Left kidney (tissue), 8 donors: ENCODE measurements at places on chromosomes 7 and 10.

DNA sequence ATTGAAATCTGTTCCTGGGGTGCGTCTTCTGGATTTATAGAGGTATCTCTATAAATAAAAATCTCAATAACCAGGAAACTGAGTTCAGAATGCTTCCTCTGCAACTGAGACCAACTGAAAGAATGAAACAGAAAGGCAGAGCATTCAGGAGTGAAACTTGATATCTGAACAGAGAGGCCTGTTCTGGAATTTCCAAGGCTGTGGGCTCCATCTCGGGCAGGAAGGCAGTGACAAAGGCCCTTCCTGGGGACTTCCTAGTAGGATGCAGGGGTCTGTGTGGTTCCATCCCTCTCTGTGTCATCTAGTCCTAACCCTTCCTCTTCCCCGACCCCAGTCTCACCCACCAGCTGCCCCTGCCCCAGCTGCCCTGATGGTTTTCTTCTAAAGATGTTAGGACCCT, 52.0 kb downstream of the JCAD start:
- no peak for DNase-seq

DNA sequence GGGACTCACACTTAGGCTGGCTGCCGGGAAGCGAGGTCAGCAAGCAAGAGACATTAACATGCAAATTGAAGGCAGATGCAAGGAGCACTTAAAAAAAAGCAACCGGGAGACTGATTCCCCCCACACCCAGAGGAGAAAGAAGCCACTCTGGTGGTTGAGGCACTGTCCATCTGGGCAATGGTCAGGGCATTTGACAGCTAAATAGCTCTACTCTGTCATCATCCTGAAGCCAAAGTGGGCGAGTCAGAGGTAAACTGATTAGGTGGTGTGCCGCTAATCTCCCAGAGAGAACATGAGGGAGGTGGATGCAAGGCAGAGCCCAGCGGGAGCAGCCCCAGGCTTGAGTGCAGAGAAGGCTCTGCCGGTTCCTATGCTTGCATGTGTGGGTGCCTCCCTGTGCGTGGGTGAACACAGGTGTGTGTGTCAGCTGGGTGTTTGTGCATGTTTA, 100.6 kb downstream of the PLXNA4 start:
- no peak for DNase-seq

DNA sequence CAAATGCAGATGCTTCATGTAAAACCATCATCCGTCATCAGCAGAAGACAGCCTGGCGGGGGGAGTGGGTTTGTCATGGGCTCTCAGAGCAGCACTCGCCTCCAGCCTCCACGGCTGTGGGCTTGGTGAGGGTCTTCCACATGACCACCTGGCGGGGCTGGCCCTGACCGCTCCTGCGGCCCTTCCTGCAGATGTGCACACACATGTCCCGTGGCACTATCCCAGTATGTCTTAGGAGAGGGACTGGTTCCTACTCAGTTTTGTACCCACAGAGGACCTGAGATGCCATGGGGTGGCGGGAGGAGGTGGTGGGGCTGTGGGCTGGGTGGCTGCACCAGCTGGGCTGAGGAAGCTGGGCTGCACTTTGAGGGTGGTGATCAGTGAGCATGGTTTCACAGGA, 4.7 kb downstream of the IDI2 start:
- no peak for DNase-seq

DNA sequence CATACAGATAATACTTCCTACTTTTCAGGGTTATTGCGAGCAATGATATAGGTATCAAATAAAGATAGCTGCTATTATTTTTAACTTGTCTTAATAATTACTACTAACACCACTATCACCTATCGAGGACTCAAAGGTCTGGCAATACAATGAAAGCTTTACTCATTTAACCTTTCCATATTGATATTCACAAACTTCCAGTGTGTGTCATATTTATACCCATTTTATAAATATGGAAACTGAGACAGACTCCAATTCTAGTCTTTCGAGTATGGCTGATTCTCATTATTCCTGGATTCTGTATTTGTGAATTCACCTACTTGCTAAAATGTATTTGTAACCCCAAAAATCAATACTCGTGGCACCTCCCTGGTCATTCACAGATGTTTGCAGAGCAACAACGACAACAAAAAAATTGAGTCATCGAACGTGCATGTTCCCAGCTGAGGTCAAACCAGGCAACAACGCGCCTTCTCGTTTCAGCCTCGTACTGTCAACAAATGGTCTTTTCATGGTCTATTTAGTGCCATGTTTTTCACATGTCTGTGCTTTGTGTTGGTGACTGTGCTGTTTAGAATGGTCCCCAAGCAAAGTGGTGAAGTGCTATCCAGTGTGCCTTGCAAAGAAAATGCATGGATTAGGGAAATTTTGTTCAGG, 51.7 kb downstream of the SMURF1 start:
- DNase-seq = no peak

- DNase-seq = no peak
These were observed 84.5 kb downstream of the SRPK2 start for GRCh38 chr7:105304040-105304895.

GRCh38 chr7:2159176-2159520, 73.6 kb downstream of the MAD1L1 start:
- no peak for DNase-seq

DNA sequence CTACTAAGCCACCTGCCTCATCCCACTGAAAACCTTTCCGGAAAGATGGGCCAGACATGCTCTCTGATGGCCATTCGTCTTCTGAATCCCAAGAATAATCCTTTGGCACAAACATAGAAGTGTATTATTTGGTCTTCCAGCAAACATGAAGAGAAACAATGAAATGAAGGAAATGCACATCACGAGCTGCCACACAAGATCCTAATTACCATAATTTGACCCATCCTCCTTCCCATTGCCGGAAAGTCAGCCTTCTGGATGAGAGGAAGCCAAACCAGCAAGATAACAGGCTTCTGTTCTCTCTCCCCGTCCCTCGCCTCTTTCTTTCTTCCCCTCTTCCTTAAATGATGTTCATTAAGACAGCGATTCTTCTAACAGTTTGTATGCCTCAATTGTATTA, 218.9 kb upstream of the KMT2E start:
- no peak for DNase-seq

- DNase-seq = no peak
These were observed 20.5 kb downstream of the MMRN2 start for GRCh38 chr10:86936661-86937501.

DNA sequence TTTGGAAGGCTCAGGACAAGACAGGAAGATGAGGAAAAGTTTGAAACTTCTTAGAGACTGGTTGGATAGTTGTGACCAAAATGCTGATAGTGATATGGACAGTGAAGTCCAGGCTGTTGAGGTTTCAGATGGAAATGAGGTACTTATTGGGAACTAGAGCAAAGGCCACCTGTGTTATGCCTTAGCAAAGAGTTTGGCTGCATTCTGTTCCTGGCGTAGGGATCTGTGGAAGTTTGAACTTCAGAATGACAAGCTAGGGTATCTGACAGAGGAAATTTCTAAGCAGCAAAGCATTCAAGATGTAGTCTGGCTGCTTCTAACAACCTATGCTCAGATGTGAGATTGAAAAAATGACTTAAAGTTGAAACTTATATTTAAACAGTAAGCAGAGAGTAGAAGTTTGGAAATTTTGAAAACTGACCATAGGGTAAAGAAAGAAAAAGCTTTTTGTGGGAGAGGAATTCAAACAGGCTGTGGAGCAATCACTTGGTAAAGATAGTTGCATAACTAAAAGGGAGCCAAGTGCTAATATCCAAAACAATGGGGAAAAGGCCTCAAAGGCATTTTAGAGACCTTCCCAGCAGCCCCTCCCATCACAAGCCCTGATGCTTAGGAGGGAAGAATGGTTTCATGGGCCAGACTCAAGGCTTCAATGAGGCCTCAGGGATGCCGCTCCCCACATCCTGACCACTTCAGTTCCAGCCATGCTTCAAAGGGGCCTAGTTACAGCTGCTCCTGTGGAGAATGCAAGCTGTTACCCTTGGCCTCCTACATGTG, 415.1 kb downstream of the INHBA start:
- no peak for DNase-seq

DNA sequence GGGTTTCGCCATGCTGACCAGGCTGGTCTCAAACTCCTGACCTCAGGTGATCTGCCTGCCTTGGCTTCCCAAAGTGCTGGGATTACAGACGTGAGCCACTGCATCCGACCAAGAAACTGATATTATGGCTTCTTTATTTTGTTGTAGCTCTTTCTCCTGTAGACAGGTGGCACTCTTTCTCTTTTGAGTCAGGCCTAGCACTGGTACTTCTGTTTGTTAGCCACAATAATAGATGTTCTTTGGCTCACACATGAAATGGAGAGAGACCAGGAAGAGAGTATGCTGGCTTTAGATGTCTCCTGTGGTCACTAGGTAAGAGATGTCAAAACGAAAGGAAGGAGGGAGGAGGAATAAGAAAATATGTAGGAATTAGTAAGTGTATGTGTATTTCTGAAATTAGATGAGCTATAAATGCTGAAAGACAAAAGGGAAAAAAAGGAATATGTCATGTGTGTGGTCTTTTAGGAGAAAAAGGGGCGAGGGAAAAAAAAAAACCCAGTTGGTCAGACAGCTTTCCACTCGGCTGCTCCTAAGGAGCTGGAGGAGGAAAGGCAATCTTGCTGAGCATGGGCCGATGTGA, 78.7 kb downstream of the CLEC2L start:
- DNase-seq = no peak

DNA sequence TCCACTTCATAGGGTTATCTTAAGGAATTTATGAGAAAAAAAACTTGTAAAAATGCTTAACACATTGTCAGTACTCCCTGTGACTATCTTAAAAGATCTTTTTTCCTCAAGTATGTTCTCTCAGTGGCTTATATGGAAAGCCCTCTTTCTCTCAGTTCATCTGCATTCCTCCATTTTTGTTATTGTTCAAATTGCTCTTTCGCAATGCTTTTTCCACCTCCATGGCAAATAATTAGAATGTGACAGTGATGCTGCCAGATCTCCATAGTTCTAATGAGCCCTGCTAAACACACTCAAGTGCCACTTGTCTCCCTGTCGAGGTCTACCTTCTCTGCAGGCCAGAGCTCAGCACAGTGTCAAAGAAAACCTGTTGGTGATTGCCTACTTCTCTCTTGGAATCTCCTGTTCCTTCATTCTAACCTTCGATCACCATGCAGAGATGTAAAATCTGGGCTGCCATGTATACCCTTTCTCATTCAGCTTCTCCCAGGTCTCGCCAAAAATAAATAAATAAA, 37.2 kb upstream of the ABCB5 start:
- no peak for DNase-seq

DNA sequence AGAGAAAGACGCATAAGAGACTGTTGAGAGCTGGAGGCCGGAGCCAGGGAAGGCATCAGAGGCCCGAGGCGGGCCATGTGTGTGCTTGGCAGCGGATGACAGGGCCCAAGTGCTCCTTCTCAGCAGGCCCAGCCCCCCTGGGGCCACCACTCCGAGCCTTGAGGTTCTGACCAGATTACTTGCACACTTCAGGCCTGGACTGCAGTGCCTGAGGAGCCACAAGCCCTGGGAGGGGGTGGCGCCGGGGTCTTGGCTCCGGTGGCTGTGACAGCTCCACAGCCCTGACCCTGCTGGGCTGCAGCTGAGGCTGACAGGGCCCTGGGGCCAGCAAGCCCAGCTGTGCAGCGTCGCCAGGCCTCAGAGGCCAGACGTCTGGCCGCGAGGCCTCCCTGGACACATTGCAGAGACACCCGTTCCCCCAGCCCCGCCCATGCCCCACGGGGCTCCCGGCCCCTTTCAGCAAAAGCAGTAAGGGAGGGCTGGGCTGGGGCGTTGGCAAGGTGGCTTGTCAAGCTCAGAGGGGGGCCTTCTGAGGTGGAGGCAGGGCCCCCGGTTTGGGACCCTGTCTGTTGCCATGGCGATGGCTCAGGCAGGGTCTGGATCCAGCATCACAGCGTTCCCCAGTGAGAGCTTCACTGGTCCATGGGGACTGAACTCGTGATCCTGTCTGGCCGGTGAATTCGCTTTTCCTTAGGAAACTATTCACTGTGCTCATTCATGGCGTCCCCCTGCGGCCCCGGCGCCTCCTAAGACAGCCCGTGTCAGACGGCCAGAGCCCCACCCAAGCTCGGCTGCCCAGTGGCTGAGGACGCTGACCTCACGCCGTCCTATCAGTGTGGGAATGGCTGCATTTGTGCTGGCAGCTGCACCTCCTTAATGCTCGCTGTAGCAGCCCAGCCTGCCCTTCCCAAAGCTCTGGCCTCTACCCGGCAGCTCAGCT, 5.7 kb downstream of the ELN start:
- no peak for DNase-seq

GRCh38 chr10:78899098-78899754, 169.5 kb upstream of the ZMIZ1 start:
- no peak for DNase-seq

GRCh38 chr7:148234715-148235114, 355.9 kb upstream of the C7orf33 start:
- no peak for DNase-seq

DNA sequence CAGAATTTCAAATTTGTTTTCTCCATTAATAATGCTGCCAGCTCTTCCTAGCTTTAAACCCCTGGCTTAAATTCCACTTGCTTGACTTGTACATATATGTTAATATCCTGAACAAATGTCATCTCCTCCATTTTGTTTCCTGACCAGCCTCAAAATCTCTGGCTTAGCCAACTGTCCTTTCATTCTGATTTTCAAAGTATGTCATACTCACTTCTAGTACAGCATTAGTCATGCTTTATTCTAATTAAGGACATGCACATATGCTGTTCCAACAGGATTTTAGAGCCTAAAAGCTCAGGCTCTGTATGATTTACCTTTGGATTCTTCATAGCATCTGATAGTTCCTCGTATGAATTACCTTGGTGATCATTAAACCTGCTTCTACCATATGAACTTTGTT, 158.3 kb downstream of the ZNF438 start:
- no peak for DNase-seq

GRCh38 chr10:53025172-53025711, 252.7 kb upstream of the MBL2 start:
- DNase-seq = peak; percentile 80

GRCh38 chr10:132423966-132424861, 27.2 kb downstream of the PWWP2B start:
- DNase-seq = no peak

DNA sequence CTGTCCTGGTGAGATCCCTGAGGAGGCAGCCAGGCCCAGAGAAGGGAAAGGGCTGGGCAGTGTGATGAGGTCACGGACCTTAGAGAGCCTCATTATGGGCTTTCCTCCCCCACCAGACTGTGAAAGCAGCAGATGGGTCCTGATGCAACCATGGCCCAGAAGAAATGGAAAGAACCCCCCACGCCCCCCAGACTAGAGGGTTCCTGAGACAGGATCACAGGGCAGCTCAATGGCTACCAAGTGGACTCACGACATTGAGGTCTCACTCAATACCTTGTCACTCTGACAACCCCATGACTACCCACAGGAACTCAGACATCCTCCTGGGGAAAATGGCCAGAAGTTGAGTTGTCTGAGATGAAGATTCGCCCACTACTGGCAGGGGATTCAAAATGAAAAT, 36.7 kb downstream of the FAM241B start:
- no peak for DNase-seq
